ENCODE measurements at places on chromosomes 5 and 9.
A peak's percentile ranks its signal among the peaks of the same experiment; 100 is the strongest.

DNA sequence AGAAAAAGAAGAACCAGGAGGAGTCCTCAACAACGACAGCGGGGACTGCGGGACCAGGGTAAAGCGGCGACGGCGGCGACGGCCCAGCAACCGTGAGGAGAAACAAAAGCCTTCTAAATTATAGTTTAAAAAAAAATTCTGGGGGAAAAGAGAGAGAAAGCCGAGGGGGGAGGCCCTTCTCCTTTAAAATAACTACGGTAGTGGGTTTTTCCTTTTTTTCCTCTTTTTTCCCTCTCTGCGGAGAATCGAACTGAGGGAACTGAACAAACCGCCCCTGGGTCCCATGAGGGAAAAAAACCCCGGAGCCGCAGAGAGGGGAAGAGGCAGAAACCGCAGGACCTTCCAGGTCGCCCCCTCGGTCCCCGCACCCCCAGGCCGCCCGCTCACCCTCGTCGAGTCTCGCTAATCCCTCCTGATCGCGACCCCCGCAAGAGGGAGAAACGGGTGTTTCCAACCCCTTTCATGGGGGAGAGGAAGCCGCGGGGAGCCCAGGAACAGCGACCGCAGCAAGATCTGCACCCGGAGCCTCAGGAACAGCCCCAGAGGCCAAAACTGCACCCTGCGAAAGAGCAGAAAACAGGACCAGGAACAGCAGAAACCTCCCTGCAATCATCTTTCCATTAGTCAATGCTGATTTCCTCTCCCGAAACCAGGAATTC, 453 bp downstream of the CPEB4 start:
- DNase-seq = peak; percentile 51

- no peak for DNase-seq
These were observed 114.7 kb upstream of the PANK3 start for GRCh38 chr5:168693883-168694282.

DNA sequence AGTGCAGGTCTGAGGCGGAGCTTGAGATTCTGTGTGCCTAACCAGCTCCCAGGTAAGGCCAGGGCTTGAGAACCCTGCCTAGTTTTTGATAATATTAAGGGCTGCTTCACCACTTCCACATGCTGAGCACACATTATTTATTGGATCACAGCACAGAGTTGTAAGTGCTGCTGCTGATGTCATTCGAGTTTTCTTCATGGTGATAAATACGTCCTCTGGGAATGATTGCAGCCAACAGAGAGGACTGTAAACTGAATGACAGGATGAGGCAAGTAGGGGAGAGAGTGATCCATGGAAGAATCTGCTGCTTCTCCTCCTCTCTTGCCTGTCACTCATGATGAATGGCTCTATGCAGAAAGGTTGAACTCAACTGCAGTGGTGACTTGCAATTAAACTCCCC, 77.9 kb upstream of the VPS13A start:
- DNase-seq = no peak

GRCh38 chr5:8333485-8333884, 464.5 kb downstream of the MTRR start:
- DNase-seq = no peak

GRCh38 chr5:64347309-64347708, 158.5 kb upstream of the RGS7BP start:
- no peak for DNase-seq
